Thymus (tissue), 14 donors: ENCODE measurements at places on chromosomes 3 and 15. TPM values are rescaled to one million over a fixed set of nuclear protein-coding genes. Genes with fewer than 3 reads are reported as not detected.

The SATB1 gene
- total RNA-seq: 459 TPM

The CHP1 gene
- total RNA-seq: 21.6 TPM

The GATA2 gene
- 0.57 TPM for total RNA-seq

The GPR27 gene
- 0.05 TPM for total RNA-seq

The SV2B gene
- total RNA-seq: 3.2 TPM

The COL8A1 gene
- 0.09 TPM for total RNA-seq

The GATM gene
- total RNA-seq: 40.2 TPM

The CLDN16 gene
- total RNA-seq: 0.52 TPM

The GPX1 gene
- 204 TPM for total RNA-seq

The STARD5 gene
- total RNA-seq: 3.6 TPM

The RHOV gene
- 3.4 TPM for total RNA-seq

The TARS3 gene
- total RNA-seq: 13.2 TPM

The MGA gene
- total RNA-seq: 42.7 TPM

The TPRG1 gene
- total RNA-seq: 1.8 TPM

The TNFAIP8L3 gene
- 0.47 TPM for total RNA-seq
